ENCODE measurements at places on chromosomes 7 and 10. TPM values are rescaled to one million over a fixed set of nuclear protein-coding genes. Genes with fewer than 3 reads are reported as not detected.

DNA sequence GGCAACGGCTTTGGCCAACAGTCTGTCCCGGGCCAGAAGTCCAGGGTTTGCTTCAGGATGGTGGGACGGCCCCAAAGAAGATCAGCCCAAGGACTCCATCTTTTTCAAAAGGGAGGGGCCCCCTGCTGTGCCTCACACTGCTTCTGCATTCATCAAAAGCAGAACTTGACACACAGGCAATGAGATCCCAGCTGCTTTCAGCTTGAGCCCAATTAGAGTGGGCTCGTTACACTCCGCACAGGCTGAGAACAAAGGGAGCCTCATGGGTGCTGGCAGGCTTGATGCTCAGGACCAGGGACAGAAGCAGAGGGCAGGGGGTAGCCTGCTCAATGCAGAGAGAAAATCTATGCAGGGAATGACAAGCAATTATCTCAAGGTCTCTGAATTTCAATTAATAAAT lies 45.5 kb downstream of the VOPP1 start:
- no peak overlapping the region for H3K27ac ChIP-seq
- peaks cover 7% of the 10 kb centered on the region for H3K36me3 ChIP-seq
- H3K4me3 ChIP-seq, result no peak overlapping the region
- peaks cover 51% of the 10 kb centered on the region for H3K4me1 ChIP-seq
- no peaks in the 10 kb centered on the region for H3K27me3 ChIP-seq
- DNase-seq, result no peak

SMO gene
- total RNA-seq, result 0.81 TPM

GRCh38 chr10:125283191-125283835 lies 123.0 kb upstream of the CTBP2 start:
- no peaks in the 10 kb centered on the region for H3K4me1 ChIP-seq
- no peak overlapping the region for H3K4me3 ChIP-seq
- DNase-seq, result no peak
- no peaks in the 10 kb centered on the region for H3K36me3 ChIP-seq
- no peak overlapping the region for H3K27ac ChIP-seq
- peaks cover 10% of the 10 kb centered on the region for H3K27me3 ChIP-seq

HOXA4 gene
- not detected for total RNA-seq

DNA sequence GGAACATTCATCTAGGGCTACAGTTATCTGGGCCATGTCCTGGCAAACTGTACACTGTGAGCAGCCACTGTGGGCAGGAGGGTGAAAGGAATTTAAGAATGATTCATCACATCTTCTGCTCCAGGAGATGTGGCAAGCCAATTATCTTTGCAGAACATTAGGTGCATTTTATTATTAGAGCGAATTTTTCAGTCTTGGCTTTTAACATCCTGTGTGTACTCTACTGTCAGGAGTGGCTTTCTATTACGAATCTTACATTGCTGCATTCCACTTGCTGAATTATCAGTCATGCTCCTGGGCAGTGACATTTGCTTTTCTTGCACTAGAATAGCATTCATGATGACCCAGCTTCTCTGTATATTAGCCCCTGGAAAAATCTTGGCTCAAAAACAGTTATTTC lies 109.2 kb upstream of the TARP start:
- DNase-seq, result no peak
- H3K27ac ChIP-seq, result no peak overlapping the region
- peaks cover 3% of the 10 kb centered on the region for H3K4me1 ChIP-seq
- no peak overlapping the region for H3K4me3 ChIP-seq
- peaks cover 15% of the 10 kb centered on the region for H3K36me3 ChIP-seq

DNA sequence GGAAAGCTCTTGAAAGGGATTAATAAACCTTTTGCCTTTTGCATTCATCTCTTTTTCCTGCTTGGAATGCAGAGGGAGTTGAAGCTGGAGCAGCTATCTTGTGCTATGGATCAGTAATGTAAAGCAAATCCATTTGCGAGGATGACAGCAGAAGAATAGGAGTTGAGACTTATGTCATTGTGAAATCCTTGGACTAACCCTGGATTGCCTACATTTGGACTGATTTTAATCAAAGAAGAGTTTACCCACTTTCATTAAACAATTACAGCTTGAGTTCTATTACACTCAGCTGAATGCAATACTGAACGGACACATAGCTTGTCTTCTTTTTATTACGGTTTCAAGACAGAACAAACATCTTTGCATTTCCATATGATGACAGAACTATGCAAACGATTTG lies 362.3 kb downstream of the PHF14 start:
- DNase-seq, result no peak
- peaks cover 1% of the 10 kb centered on the region for H3K27me3 ChIP-seq
- no peak overlapping the region for H3K4me3 ChIP-seq
- no peaks in the 10 kb centered on the region for H3K4me1 ChIP-seq

DNA sequence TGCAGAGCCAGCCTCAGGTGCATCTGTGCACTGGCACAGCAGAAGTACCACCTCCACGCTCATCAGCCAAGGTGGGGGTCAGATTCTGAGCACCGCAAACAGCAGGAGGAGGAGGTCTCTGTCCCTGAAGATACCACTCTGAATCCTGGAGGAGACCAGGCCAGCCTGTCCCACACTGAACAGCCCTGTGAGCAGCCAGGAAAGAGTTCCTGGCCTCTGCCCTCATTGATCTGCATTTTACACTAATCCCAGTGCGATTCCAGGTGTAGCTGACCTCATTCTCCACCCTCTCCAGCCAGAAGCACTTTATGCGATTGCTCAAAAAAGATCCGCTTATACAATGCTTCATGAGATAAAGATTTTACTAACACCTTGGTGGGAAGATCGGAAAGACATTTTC lies 99.1 kb upstream of the CACUL1 start:
- no peak for DNase-seq
- no peak overlapping the region for H3K27ac ChIP-seq
- H3K4me3 ChIP-seq, result no peak overlapping the region
- no peaks in the 10 kb centered on the region for H3K36me3 ChIP-seq
- no peaks in the 10 kb centered on the region for H3K27me3 ChIP-seq
- no peaks in the 10 kb centered on the region for H3K4me1 ChIP-seq

DNA sequence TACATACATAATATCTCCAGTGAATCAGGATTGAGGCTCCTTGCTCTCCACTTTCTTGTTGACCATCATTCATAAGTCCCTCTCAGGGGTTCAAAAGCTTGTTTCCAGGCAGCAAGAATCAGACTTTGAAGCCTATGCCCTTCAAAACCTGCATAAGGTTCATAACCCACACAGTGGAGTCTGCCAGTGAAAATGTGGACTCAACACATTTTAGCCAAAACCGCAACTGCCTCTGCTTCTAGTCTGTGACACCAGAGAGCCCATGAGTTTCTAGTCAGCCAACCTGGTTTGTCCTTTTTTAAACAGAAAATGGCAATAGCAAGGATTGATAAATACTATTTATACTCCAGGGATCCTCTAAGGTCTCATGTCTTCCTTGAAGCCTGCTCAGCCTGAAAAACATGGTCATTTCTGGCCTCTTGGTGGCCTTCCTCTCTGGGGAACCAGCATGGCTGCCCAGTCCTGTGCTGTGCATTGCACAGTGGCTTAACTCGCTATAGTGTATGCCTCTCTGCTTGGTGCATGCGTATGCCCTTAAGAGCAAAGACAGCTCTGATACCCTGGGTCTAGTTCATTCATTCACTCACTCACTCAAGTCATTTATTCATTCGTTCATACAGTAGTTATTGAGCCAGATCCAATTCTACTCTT lies 67.5 kb downstream of the WIPF3 start:
- no peaks in the 10 kb centered on the region for H3K36me3 ChIP-seq
- no peak overlapping the region for H3K4me3 ChIP-seq
- DNase-seq, result no peak
- no peaks in the 10 kb centered on the region for H3K4me1 ChIP-seq
- H3K27ac ChIP-seq, result no peak overlapping the region

PRKG1 gene
- total RNA-seq, result not detected

- peaks cover 10% of the 10 kb centered on the region for H3K4me1 ChIP-seq
- no peak for DNase-seq
- H3K4me3 ChIP-seq, result no peak overlapping the region
Observed at GRCh38 chr10:101824736-101825135, 6.5 kb upstream of the OGA start.

DNA sequence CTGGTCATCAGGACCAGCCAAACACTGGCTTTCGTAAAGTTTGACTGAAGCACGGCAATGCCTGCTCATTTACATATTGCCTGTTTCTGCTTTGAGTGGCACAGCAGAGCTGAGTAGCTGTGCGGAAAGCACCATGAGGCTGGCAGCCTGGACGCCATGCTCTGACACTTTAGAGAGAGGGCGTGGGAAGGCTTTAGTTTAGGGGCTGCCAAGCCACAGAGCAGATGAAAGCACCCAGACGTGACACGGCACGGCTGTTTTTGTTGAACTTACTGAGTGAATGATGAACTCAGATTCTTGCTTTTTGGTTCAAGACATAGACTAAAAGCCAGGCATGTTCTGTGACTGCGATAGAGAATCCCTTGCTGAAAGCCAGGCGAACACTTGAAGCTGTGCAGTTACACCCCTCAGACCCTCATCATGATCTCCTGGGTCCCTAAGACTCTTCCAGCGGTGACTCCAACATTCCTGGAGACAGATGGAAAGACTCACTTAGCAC lies 182.1 kb downstream of the ZMYND11 start:
- H3K4me3 ChIP-seq, result no peak overlapping the region
- DNase-seq, result peak; percentile 79
- H3K36me3 ChIP-seq, result no peaks in the 10 kb centered on the region
- peak overlapping the region; percentile 75 for H3K27ac ChIP-seq
- H3K4me1 ChIP-seq, result peaks cover 26% of the 10 kb centered on the region

- no peak overlapping the region for H3K4me3 ChIP-seq
- no peaks in the 10 kb centered on the region for H3K4me1 ChIP-seq
- H3K27me3 ChIP-seq, result peaks cover 1% of the 10 kb centered on the region
- no peaks in the 10 kb centered on the region for H3K36me3 ChIP-seq
Observed at GRCh38 chr10:76052682-76053503, 621.5 kb downstream of the LRMDA start.

GRCh38 chr10:102153093-102153620 lies 968 bp downstream of the NOLC1 start:
- H3K4me1 ChIP-seq, result peaks cover 52% of the 10 kb centered on the region
- peaks cover 88% of the 10 kb centered on the region for H3K36me3 ChIP-seq
- peak overlapping the region; percentile 99 for H3K27ac ChIP-seq
- H3K4me3 ChIP-seq, result peak overlapping the region; percentile 97
- H3K27me3 ChIP-seq, result no peaks in the 10 kb centered on the region

PNLIPRP1 gene
- total RNA-seq, result not detected

- no peaks in the 10 kb centered on the region for H3K36me3 ChIP-seq
- H3K4me1 ChIP-seq, result no peaks in the 10 kb centered on the region
- H3K4me3 ChIP-seq, result no peak overlapping the region
- peaks cover 2% of the 10 kb centered on the region for H3K27me3 ChIP-seq
- DNase-seq, result no peak
Observed at GRCh38 chr7:70268179-70268578, 669.9 kb downstream of the AUTS2 start.

UPK3BL2 gene
- total RNA-seq, result 22.3 TPM

PPP1R3C gene
- 0.99 TPM for total RNA-seq

- no peak overlapping the region for H3K27ac ChIP-seq
- no peaks in the 10 kb centered on the region for H3K36me3 ChIP-seq
- H3K27me3 ChIP-seq, result no peaks in the 10 kb centered on the region
- no peak for DNase-seq
Observed at GRCh38 chr7:49322476-49322875, 398.1 kb downstream of the CDC14C start.

GRCh38 chr7:2811476-2812113 lies 32.5 kb downstream of the GNA12 start:
- no peaks in the 10 kb centered on the region for H3K4me1 ChIP-seq
- H3K27me3 ChIP-seq, result no peaks in the 10 kb centered on the region
- H3K4me3 ChIP-seq, result no peak overlapping the region
- H3K27ac ChIP-seq, result no peak overlapping the region

- no peaks in the 10 kb centered on the region for H3K27me3 ChIP-seq
- H3K4me3 ChIP-seq, result no peak overlapping the region
- peaks cover 19% of the 10 kb centered on the region for H3K36me3 ChIP-seq
- DNase-seq, result peak; percentile 90
- H3K4me1 ChIP-seq, result peaks cover 5% of the 10 kb centered on the region
- no peak overlapping the region for H3K27ac ChIP-seq
Observed at GRCh38 chr10:1094112-1095057, 38.2 kb downstream of the WDR37 start.

DNA sequence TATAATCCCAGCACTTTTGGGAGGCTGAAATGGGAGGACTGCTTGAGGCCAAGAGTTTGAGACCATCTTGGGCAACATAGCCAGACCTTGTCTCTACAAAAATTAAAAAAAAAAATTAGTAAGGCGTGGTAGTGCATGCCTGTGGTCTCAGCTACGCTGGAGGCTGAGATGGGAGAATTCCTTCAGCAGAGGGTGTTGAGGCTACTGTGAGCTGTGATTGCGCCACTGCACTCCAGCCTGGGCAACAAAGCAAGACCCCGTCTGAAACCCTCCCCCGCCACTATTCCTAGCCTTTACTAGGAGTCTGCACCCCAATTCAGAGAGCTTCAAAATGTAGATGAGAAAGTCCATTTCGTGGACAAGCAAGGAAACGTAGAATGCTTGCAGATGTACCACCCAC lies 95.2 kb downstream of the PRPF18 start:
- H3K36me3 ChIP-seq, result no peaks in the 10 kb centered on the region
- H3K4me3 ChIP-seq, result no peak overlapping the region
- no peak for DNase-seq
- H3K27ac ChIP-seq, result no peak overlapping the region

DNA sequence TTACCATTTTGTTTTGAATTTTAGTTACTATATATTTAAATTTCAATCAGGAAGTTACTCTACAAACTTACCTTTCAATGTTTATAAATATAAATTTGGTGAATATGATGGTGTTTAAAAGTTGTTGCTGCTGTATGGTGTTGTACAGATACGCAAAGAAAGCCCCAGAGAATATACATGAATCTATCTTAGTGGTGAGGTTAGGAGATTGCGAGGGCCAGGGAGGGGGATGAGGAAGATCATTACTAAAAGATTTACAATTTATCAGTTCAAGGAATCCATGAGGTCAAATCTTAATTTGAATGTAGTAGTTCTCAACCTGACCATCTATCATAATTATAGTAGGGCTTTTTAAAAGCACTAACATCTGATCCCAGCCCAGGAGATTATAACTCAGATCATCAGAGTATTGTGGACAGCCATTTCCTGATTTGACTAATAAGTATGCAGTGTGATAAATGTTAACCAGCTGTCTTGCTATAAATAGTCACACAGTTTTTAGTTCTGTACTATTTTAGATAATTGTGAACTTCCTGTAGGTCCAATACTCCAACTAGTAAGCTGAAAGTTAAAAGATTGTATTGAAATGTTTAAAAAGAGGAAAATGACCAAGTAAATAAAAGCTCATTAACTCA lies 23.6 kb downstream of the FAM3C start:
- H3K36me3 ChIP-seq, result peaks cover 39% of the 10 kb centered on the region
- DNase-seq, result peak; percentile 13
- H3K27ac ChIP-seq, result peak overlapping the region; percentile 88
- peaks cover 48% of the 10 kb centered on the region for H3K4me1 ChIP-seq

UNCX gene
- total RNA-seq, result not detected

PON3 gene
- total RNA-seq, result not detected

DNA sequence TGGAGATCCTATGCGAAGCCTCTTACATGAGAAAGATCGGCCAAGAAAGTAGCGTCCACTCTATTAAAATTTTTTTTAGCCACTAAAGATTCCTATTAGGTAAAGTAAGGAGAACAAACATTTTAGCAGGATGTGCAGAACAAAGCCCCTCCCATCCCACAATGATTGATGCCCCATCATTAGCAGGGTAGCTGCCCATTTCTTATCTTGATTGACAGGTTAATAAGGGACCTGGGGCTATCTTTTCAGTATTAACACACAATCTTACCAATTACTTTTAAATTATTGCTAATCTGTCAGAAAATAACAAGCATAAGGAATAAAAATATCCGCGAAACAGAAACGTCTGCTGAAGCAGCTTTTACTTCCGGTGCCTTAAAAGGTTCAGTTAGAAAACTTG lies 5.1 kb downstream of the FZD8 start:
- DNase-seq, result no peak
- H3K27me3 ChIP-seq, result peaks cover 38% of the 10 kb centered on the region
- H3K27ac ChIP-seq, result no peak overlapping the region
- peaks cover 12% of the 10 kb centered on the region for H3K4me1 ChIP-seq
